ENCODE measurements at places on chromosomes 11 and 22. TPM values are rescaled to one million over a fixed set of nuclear protein-coding genes. Genes with fewer than 3 reads are reported as not detected.

OLFML1 gene
- not detected for total RNA-seq

DNAJC24 gene
- 10.0 TPM for total RNA-seq

XKR3 gene
- not detected for total RNA-seq

JAML gene
- total RNA-seq: not detected

APOA5 gene
- not detected for total RNA-seq
